ENCODE measurements at places on chromosomes 13 and 19. TPM values are rescaled to one million over a fixed set of nuclear protein-coding genes. Genes with fewer than 3 reads are reported as not detected.

GRCh38 chr19:56319991-56320390, 5.4 kb upstream of the ZSCAN5A start:
- DNase-seq = no peak

- DNase-seq = no peak
These were observed 4.3 kb upstream of the ZDHHC20 start for GRCh38 chr13:21463424-21463823.

DNA sequence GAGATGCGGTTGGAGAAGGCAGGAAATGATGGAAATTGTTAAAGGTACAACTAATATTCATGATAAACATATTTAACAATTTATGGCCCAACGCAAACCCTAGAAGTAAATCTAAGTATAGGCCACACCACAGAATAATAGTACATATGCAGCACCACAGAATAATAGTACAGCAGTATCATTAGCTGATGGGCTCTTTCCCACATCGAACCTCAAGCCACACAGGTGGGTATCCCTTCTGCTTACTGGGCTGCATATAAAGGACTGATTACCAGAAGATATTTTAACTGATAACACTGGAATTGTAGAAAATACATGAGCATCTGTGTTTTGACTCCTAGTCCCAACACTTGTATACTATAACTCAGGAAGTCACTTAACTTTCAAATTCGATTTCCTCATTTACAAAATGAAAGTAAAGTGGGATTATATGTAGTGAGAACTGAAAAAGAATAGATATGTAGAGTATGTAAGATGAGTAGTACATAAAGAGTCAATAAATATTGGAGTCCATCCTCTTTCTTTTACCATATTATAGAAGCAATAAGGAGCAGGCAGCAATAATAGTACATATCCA, 91.5 kb downstream of the TSC22D1 start:
- DNase-seq = no peak

DNA sequence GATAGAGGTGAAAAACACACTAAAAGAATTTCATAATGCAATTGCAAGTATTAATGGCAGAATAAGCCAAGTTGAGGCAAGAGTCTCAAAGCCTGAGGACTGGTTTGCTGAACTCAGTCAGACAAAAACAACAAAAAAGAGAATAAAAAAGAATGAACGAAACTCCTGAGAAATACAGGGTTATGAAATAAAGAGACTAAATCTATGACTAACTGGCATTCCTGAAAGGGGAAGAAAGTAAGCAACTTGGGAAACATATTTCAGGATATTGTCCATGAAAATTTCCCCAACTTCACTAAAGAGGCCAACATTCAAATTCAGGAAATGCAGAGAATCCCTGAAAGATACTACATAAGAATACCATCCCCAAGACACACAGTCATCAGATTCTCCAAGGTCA, 47.8 kb downstream of the UBL3 start:
- no peak for DNase-seq

- DNase-seq = peak; percentile 85
These were observed 61.3 kb downstream of the CELF5 start for GRCh38 chr19:3285647-3286176.

Gene SHKBP1
- 89.3 TPM for total RNA-seq

Gene LSM7
- 154 TPM for total RNA-seq

Gene ARID3A
- total RNA-seq = 18.7 TPM

Gene LENG1
- total RNA-seq = 3.3 TPM

Gene TEKTIP1
- total RNA-seq = 2.4 TPM
